ELR (cell line): ENCODE measurements at places on chromosomes 5 and 9.

- no peak for DNase-seq
Measured at GRCh38 chr5:161549106-161549505, 2.6 kb upstream of the GABRB2 start.

GRCh38 chr5:34657988-34658387 is 1.9 kb downstream of the RAI14 start:
- peak; percentile 75 for DNase-seq

DNA sequence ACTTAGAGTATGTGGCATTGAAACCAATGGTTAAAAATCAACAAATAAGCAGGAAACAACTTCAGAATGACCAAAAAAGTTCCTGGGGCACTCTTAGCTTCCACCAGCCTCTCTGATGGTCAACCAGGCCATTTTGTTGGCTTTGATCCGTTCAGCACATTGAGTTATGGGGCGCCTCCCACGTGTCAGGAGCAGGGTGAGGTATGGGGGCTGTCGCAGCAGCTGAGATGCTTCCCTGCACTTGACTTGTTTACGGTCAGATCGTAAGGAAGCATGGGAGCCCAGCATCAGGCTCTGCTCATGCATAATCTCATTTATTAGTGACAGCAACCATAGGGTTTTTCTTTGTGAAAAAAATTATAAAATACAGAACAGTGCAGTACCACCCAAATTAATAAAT is 16.7 kb downstream of the SYK start:
- no peak for DNase-seq

GRCh38 chr5:16626696-16627264 is 10.0 kb upstream of the RETREG1 start:
- DNase-seq: no peak

GRCh38 chr9:115957585-115957984 is 196.0 kb upstream of the PAPPA start:
- no peak for DNase-seq

DNA sequence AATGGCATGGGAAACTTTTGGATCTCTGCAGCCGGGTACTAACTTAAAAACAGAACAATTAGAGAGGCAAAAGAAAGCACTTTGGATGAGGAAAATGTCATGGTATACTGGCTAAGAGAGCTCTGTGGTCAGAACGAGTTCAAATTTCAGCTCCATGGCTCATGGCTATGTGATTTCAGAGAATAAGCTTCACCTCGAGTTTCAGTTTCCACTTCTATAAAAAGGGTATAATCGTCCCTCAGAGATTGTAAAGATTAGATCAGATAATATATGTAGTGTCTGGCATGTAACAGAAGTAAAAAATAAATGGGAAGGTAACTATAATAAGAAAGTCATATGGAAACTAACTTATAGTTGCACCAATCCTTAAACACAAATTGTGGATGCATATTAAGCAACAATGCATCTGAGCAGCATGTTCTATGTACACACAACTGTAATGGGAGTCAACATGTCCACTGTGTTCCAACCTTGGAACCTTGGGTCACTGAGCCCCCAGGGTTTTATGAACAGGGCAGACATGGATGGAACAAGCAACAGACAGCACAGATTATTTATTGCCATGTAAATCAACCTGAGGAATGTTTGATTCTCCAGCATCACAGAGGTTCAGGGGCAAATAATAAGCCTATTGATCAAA is 145.4 kb downstream of the MAPKAP1 start:
- no peak for DNase-seq

DNA sequence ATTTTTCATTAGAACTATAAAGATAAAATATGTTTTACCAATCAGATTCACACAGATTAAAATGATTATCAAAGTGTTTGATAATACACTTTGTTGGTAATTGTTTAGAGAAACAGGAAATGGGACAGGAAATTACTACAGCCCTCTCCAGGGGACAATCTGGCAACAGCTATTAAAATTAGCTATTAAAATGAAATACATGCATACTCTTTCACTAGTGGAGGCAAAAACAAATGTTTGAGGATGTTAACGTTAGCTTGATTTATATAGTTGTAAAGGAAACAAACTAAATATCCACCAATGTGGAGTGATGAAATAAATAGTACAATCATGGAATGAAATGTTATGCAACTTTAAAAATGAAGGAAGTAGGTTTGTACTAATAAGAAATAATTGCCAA is 53.7 kb downstream of the TARS1 start:
- no peak for DNase-seq

DNA sequence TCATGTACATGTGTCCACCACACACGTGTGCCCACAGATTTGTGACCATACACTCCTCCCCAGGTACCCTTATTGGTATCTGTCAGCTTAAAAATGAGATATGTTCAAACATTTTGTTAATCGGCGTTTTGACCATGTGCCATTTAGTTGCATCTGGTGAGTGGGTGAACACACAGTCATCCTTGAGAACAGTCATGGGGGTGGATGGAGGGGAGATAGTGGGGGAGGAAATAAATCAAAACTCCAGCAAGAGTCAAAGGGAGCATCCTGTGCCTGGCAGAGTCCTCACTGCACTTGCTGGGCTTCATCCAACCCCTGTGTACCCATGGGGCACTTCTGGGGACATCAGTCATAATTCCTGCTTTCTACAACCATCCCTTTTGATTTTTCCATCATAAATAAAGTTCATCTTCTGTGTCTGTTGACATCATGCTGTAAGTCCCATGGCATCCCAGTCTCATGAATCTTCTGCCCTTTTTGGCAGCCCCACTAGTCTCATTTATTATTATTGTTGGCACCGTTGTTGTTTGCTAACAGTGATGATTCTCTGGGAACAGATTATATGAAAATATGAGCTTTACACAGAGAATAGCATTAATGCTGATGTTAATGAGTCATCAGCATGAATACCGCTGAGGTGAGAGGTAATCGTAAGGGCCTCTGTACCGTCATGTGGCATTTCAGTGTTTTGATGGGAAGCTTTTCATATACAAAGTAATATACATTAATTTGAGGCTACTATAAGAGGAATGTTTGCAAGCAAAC is 24.4 kb upstream of the CLK4 start:
- peak; percentile 71 for DNase-seq

DNA sequence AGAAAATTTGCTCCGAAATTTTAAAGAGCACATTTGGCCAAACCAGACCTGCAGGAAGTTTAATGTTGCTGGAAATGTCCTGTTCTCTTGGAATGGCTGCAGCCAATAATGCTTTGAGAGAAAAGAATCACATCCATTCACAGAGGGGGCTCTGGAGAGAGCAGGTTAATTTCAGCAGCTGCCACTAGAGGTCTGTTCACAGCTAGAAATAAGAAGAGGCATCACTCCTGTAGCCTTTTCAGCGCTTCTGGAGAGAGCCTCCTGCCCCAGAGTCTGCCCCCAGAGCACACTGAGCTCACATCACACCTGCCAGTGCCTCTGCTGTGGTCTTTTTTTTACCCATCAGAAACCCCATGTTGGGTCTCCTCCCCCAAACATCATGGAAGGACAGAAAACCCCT is 124.8 kb upstream of the RAD23B start:
- peak; percentile 46 for DNase-seq

- no peak for DNase-seq
Measured at GRCh38 chr5:152869971-152870370, 464.9 kb upstream of the NMUR2 start.

DNA sequence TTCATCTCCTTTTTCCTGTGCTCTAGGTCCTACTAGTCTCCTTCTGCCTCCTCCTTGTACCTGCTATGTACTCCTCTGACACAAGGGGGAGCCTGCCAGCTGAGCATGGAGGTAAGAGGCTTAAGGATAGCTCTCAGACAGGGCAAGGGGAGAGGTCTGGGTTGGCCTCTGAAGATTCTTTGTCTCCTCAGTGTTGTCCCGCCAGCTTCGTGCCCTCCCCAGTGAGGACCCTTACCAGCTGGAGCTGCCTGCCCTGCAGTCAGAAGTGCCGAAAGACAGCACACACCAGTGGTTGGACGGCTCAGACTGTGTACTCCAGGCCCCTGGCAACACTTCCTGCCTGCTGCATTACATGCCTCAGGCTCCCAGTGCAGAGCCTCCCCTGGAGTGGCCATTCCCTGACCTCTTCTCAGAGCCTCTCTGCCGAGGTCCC is 3.8 kb downstream of the CREB3 start:
- DNase-seq: peak; percentile 86

- no peak for DNase-seq
Measured at GRCh38 chr9:98687911-98688310, 20.8 kb downstream of the GABBR2 start.

DNA sequence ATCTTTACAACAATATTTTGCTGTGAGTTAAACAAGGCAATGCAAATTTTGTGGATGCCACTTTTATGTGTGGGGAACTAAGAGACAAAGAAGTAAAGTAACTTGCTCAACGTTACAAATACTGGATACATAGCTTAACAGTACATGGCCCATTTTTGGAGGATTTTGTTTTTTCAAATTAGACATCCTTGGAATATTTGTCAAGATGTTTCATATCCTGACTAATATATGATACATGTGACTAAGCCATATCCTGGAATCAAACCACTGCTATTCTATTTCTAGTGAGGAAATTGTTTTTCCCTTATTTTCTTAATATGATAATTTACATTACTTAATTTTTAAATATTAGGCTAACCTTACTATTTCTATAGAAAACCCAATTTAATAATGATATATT is 529.8 kb downstream of the DMRTA1 start:
- DNase-seq: peak; percentile 59

GRCh38 chr9:127585161-127585819 is 26.8 kb upstream of the STXBP1 start:
- no peak for DNase-seq

GRCh38 chr5:81422671-81423070 is 28.7 kb upstream of the ACOT12 start:
- peak; percentile 97 for DNase-seq

DNA sequence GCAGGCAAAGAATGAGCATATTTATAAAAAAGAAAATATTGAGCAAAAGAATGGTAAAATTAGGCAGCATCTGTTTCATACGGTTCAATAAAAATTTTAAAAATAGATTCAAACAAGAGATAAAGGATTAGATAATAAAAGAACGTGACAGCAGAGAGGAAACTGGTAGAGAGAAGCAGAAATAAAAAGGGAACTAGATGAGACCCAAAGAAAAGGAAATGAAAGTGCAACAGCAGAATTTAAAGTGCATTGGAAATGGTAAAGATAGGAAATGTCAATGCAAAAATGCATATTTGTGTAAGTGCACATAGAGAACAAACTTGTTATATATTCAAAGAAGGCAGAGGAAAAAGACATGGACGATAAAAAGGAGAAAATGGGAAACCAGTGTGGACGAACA is 70.2 kb downstream of the SUSD1 start:
- DNase-seq: no peak

GRCh38 chr5:14204785-14205321 is 61.7 kb downstream of the TRIO start:
- DNase-seq: peak; percentile 87

- DNase-seq: no peak
Measured at GRCh38 chr5:39193553-39194465, 25.6 kb downstream of the FYB1 start.

DNA sequence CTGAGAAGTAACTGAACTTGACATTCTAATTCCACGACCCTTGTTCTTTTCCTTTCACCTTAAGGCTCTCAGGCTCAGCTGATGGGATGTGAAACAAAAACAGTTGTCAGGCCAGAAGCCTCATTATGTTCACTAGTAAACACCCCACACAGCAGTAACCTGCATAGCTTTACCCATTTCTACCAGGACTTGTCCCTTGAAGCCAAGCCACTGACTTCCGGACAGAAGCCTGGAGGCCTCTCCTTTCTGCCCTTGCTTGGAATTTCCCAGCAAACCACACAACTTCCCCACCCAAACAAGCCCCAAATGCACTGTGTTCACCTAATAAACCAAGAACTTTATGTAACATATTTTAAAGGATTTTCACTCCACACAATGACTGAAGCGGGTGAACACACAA is 19.6 kb downstream of the PRUNE2 start:
- no peak for DNase-seq

DNA sequence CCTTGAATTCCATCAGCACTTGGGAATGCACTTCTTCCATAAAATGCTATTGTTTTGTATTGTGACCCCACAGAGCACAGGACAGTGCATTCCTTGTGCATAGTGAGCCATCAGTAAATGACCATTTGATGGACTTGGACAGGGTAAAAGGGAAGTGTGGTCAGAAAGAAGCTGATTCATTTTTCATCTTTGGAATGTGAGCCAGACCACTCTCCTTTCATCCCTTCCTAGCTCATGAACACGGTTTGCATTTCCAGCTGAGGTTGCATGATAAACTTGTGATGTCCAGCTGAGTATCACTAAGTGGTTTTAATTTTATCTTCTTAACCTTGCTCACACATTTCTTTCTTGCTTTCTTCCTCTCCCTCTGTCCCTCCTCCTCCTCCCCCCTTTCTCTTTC is 101.3 kb downstream of the NUDT12 start:
- DNase-seq: peak; percentile 94

DNA sequence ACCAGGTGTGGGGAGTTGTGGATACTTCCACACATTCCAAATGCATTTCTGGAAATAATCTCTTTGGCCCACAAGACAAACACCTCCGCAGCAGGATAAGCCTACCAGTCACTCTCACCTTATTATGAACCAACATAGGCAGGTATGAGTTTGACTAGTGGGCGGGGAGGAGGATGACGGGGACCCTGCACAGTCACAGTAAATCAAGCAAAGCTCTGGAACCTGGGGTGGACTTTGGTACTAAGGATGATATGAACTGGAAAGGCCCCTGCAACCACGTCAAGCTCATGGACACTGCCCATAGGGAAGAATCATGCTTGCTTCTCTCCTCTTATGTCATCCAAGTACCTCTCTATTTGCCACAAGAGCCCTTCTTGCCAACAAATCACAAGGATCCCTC is 259.4 kb downstream of the HSPA4 start:
- no peak for DNase-seq

GRCh38 chr9:13146840-13147239 is 132.7 kb downstream of the MPDZ start:
- DNase-seq: peak; percentile 23

GRCh38 chr9:8762479-8763085 is 963.0 kb upstream of the DMAC1 start:
- DNase-seq: no peak

DNA sequence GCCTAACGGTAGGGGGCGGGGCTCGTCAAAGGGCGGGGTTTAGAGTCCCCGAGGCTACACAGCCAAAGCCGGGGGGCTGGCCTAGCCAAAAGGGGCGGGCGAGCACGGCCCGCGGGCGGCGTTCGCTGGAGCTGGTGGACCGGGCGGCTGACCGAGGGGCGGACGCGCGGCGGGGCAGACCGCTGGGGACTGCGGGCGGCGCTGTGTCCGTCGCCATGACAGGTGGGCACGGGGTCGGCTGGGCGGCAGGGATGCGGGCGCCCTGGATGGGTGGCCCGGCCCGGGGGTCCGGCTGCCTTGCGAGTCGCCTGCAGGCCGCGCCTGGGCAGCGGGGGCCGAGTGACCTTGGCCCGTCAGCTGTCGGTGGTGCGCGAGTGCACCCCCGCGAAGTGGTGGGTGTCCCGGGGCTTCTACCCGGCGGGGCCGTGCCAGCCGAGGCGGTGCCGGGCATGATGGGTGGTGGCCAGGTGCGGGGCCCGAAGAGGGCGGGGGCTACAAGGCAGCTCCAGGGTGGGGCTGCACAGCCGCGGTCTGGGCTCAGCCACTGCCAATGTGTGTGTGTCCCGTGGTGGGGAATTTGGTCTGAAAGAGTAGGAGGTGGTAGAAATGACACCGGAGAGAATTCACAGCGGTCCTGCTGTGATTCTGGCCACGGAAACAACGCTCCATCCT is at the start of gene CARD19:
TSS of gene CARD19 (plus strand) at position 87 of the 672 bp plus-strand sequence. CDS start at position 216, 129 bp downstream.
- peak; percentile 54 for DNase-seq
